ENCODE measurements at places on chromosomes 4 and X.
A peak's percentile ranks its signal among the peaks of the same experiment; 100 is the strongest.

- no peak for DNase-seq
These were observed 110.8 kb downstream of the SPRY1 start for GRCh38 chr4:123507376-123507775.

DNA sequence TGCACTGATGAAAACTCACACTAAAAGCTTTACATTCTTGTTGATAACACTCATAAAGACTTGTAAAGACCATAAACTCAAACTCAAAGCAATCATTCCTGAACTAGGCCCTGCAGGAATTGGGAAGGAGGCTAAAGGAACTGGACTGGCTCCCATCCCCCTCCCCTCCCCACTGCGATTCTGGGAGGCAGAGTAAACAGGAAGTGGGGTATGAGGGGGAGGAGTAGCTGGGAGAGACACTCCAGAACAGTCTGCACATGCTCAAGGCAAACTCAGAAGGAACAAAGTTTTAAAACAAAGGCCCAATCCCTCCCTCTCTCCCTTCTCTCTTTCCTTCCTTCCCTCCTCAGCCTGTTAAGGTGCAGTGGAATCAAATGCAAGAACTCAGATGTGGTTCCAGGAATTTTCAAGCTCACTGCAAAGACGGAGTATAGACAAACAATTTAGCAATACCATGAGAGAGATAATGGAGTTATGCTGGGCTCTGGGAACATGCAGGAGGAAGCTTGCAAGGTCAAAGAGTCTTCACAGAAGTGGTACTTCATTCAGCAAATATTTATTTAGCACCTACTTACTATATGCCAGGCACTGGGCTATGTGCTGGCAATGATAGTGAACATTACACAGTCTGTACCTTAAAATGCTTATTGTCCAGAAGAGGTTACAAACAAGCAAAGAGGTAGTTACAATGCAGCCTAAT, 15.9 kb downstream of the MID1IP1 start:
- DNase-seq = peak; percentile 39

GRCh38 chr4:92307181-92307580, 3.4 kb downstream of the GRID2 start:
- DNase-seq = no peak

DNA sequence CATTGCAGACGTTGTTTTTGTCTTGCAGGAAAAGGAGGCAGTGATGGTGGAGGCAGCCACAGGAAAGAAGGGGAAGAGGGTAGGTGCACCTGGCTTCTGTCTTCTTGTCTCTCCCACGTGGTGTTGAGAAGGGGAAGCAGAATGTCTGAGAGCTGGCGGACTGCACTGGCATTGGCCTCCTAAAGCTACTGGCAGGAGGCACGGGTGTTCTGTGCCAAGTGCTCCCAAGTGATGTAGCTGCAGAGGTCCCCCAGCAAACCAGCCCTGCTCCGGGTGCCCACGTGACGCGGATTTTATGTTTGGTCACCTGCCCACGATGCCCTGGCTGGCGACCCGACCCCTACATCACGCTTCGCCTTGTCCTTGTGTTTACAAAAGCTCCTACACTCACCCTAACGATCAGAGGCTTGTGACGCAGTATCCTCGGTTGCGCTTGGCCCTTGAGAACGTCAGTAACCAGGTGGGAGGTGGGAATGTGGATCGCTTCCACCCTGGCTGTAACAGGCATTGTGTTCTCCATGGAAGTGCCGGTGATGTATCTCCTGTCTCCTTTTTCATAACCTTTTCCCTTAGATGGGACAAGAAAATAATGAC, 28.5 kb upstream of the XG start:
- DNase-seq = no peak

DNA sequence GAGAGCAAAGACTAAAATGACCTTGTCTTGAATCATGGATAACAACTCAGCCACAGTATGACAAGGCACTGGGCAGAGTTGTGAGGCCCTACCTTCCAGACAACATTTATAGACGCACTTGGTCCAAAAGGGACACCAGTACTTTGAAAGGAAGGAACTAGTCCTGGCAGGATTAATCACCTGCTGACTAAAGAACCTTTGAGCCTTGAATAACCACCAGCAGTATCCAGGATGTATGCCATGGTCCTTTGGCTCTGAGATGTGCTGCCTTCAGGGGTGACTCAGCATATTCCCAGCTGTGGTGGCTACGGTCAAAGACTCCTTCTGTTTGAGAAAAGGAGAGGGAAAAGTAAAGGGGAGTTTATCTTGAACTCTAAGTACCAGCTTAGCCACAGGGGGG, 118.1 kb upstream of the PRR32 start:
- no peak for DNase-seq

DNA sequence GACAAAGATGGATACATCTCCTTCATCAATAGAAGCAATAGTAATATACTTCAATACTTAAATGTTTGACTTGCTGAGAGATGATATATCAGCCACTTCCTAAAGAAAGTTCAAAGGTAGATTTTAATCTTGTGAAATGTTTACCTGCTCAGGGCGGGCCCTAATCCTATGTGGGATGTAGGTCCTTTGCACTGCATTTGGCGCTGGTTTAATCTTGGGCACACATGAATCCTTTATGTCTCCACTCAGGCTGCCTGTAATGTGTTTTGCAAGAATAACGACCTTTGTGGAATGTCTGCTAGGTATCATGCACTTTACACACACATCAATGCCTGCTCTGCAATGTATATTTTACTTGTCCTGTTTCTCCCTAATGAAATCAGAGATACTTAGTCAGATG, 368.7 kb downstream of the GBA3 start:
- DNase-seq = no peak

GRCh38 chrX:44580466-44580865, 37.8 kb upstream of the FUNDC1 start:
- peak; percentile 82 for DNase-seq

All from iris pigment epithelial cell (primary cell).